Urothelium cell line (cell line): ENCODE measurements at places on chromosomes 1 and 21.

DNA sequence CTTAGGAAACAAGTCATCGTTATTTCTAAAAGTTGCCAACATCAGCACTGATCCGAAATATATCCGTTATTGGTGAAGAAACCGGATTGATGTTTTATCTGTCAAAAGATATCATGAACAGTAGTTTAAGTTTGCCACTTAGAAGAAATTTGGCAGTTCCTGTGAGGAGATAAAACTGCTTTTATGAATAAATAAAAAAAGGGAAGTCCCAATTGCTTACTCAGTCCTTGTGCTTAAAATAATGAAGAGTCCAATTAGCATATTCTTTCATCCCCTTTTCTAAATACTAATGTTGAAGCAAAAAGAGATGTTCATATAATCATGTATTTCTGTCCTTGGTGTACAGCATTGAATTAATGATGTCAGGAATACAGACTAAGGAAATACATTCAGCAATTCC is 164.6 kb downstream of the NCAM2 start:
- DNase-seq: no peak

GRCh38 chr1:180652792-180653191 is 21.0 kb downstream of the XPR1 start:
- DNase-seq: no peak

GRCh38 chr1:18807334-18808063 is 52.0 kb downstream of the TAS1R2 start:
- no peak for DNase-seq

DNA sequence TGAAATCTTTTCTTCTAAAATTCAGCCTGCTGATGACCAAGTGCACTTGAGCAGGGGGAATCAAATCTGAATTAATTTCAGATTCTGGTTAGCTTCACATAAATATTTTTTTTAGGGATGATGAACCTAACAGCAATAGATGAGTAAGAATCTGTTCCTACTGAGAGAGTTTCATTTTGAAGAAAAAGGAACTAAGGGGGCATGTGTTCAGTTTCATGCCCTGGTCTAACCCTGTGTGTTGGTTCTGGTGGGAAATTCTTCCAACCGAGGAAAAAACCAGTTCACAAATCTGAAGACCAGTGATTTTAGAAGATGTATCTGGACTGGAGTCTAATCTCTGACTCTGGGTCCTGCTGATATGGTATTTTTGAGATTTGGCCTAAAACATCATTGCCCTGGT is 13.7 kb downstream of the SELL start:
- DNase-seq: no peak

DNA sequence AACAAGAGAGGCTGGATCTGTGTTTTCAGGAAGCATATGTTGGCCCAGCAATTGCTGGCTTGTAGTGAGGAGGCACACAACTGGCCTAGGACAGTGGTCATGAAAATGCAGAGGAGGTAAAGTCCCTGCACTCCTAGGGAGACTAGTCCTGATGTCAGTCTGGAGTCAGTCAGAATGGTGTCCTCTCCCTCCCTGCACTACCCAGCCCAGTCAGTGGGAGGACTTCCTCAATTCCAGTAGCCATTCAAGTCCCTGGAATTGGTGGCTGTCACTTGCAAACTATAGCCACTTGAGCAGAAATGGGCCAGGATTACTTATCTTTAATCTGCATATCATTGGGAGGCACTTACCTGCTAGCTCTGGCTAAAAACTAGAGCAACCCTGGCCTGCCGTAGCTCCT is 18.6 kb downstream of the NDUFS5 start:
- no peak for DNase-seq

- DNase-seq: no peak
Measured at GRCh38 chr1:221175249-221175648, 296.0 kb downstream of the HLX start.

GRCh38 chr1:164735315-164736052 is 176.5 kb downstream of the PBX1 start:
- no peak for DNase-seq

DNA sequence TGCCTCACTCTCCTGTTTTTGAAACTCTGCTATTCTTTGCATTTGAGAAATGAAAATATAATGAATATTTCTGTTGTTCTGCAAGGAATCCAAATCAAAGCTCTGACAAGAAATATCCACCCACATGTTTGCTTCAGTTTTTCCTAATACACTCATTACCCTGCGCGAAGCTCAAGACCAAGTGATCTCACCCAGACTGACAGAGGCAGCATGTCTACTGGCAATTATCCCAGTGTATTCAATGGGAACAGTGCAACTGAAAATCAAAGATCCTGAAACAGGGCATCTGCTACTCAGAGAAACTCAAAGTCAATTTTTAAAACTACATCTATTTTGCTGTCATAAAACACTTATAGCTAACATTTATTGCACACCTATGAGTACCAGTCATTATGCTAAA is 321.0 kb upstream of the LRRC7 start:
- no peak for DNase-seq
